ENCODE measurements at places on chromosomes 12 and 14. TPM values are rescaled to one million over a fixed set of nuclear protein-coding genes. Genes with fewer than 3 reads are reported as not detected.

DNA sequence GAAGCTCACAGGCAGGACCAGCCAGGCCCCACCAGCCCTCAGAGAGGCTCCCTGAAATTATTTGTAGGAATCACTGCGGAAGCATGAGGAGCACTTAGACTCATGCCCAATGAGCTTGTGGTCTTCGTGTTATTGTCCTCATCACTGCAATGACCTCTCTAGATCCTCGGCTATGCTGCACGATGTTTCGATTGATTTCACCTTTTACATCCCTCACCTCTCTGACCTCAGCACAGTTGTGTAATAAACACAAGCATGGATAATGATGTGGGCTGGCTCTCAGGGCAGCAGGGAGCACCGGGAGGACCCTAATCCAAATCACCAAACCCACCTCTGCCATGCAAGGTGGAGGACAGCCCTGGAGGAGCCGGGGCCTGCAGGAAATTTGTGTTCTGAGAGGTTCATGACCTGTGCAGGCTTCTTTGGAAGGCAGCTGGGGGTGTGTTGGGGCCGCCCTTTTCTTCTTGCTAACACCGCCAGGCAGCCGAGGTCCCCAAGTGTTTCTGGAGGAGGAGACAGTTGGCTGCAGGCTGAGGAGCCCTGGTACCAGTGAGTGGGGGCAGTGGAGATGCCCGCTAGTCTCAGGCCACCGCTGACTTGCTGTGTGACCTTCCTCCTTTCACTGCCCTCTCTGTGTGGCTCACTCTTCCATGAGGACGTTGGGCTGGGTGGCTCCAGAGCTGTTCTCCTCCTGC, 29.5 kb upstream of the EML1 start:
- no peak for DNase-seq

The TNFAIP2 gene
- 10.5 TPM for total RNA-seq

- no peak for DNase-seq
Observed at GRCh38 chr12:128033473-128033872, 233.5 kb upstream of the TMEM132C start.

The CD9 gene
- 589 TPM for total RNA-seq

DNA sequence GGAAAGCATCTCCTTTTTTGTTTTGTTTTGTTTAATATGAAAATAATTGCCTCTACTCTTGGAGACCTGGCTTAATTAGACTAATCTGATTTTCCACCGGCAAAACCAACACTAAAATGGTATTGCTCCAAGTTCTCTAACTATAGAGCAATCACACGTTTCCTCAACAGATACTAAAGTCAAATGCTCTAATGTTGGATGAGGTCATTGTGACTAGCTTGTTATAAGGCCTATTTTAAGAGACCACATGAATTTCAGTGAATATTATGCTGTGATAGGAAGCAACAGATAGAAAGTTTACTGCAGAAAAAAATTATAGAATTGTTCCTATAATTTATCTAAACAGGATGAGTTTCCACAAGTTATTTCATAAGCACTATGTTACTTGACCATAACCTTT, 3.3 kb upstream of the CCDC196 start:
- no peak for DNase-seq

DNA sequence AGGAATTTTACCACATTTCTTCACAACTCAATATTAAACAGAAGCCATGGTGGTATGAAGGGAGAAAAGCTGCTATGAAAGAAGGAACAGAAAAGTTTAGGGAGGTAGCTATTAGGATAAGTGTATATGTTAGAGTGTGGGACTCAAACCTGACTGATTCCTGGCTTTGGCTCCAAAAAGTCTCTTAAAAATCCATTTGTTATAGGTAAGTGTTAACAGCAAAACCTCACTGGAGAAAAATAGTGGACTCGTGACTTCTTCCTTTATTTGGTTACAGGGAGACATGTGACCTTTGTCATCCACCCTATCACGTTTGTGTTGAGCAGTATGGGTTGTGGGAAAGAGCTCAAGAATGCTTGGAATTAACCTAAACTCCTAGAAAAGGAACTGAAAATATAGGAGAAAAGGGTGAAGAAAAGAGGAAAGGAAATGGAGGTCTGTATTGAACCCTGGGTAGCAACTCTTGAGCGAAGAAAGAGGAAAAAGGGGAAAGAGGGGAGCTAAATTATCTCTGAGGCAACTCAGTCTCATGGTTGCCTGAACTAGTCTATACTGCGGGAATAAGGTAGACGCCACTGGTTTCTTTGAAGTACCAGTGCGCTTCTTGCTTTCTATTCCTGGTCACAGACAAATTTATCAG, 3.6 kb upstream of the EID3 start:
- no peak for DNase-seq

DNA sequence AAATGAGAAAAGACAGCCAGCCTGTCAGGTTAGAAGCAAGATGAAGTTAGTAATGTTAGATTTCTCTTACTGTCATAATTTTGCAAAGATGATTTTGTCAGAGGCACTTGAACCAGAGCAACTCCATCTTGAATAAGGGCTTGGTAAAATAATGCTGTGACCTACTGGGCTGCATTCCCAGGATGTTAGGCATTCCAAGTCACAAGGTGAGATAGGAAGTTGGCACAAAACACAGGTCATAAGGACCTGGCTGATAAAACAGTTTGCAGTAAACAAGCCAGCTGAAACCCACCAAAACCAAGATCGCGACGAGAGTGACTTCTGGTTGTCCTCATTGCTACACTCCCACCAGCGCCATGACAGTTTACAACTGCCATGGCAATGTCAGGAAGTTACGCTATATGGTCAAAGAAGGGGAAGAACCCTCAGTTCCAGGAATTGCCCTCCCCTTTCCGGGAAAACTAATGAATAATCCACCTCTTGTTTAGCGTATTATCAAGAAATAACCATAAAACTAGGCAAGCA, 1313.5 kb upstream of the TMEM132C start:
- no peak for DNase-seq

The MAP3K9 gene
- total RNA-seq: 10.6 TPM

GRCh38 chr12:104835317-104835716, 122.8 kb downstream of the SLC41A2 start:
- DNase-seq: no peak

The SLC6A12 gene
- 0.16 TPM for total RNA-seq

The SIX4 gene
- 0.15 TPM for total RNA-seq

DNA sequence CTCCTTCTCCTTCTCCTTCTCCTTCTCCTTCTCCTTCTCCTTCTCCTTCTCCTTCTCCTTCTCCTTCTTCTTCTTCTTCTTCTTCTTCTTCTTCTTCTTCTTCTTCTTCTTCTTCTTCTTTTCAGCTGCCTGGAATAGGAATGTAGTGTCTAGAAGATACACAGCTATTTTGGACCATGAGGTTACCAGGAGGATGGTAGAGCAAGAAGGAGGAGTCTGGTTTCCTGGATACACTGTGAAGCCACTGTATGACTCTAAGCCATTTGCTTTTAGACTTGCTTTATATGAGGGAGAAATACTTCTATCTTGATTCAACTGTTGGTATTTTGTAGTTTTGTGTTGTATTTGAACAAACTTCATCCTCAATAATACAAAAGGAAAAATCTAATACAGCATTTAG, 3.0 kb upstream of the MYBPC1 start:
- DNase-seq: no peak

- no peak for DNase-seq
Observed at GRCh38 chr14:59328454-59328853, 136.7 kb downstream of the GPR135 start.

GRCh38 chr14:76781648-76782051, 20.4 kb downstream of the VASH1 start:
- no peak for DNase-seq

The POTEG gene
- not detected for total RNA-seq

- no peak for DNase-seq
Observed at GRCh38 chr14:67480011-67480410, 8.5 kb downstream of the TMEM229B start.

The LHX5 gene
- total RNA-seq: not detected

The TAMALIN gene
- 5.0 TPM for total RNA-seq

The ITGB7 gene
- 5.3 TPM for total RNA-seq

The BATF gene
- 0.77 TPM for total RNA-seq

The CCDC197 gene
- total RNA-seq: not detected

The TMEM121 gene
- 0.82 TPM for total RNA-seq

The DCP1B gene
- total RNA-seq: 10.8 TPM

DNA sequence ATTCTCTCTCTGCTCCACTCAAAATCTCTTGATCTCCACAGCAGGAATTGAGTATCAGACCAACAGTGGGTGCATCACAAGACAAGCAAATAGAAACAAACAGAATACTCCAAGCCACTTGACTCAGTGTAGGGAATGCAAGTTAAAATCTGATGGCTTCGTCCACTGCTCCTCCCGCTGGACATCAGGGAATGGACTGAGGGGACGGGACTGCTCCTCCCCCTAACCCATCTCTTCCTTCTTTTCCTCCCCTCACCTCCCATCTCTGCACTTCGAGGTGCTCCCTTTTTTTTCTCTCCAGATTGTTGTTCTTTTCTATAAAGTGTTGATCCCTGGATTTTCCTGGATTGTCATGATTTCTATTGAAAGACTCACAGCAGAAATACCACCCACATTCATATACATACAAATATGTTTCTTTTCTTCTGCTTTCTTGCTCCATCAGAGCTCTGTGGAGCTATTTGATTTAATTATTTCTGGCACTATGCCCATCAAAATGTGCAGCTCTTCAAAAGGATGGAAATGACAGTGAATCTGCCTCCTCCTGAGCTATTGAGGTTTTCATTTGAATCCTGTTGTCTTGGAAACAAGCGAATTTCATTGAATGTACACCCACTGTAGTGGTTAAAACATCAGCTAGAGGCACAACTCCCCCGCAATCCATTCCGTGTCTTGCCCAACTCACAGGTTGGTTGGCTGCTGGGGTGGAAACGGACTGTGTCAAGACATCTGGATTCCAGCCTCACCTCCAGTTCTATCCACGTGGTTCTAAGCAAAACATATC, 199.7 kb downstream of the SPTSSA start:
- no peak for DNase-seq

The NEUROD4 gene
- not detected for total RNA-seq

GRCh38 chr12:109820816-109821381, 12.3 kb downstream of the TRPV4 start:
- DNase-seq: no peak

DNA sequence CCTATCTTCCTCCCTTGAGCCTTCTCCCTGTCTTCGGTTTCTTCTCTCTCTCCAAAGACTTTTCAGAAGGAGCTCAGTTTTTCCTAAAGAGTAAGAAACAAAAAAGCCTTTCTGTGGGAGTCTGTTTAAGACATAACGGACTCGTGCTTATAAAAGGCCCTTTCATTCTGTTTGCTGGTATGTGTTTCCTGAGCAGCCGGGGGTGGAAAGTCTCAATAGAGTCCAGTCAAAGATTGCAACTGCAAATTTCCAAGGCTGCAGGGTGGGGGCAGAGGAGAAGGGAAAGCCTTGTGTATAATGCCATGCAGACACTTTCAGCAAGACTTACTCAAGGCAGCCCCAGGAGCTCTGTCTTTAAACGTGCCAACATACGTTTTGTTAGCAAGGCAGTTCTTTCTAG, 62.2 kb downstream of the GNG2 start:
- no peak for DNase-seq

GRCh38 chr12:54306925-54307741, 6.3 kb upstream of the NFE2 start:
- peak; percentile 98 for DNase-seq

The ATF7 gene
- total RNA-seq: 38.5 TPM

The NAV3 gene
- 0.72 TPM for total RNA-seq

The PLCZ1 gene
- total RNA-seq: not detected

The RERG gene
- total RNA-seq: 5.3 TPM

DNA sequence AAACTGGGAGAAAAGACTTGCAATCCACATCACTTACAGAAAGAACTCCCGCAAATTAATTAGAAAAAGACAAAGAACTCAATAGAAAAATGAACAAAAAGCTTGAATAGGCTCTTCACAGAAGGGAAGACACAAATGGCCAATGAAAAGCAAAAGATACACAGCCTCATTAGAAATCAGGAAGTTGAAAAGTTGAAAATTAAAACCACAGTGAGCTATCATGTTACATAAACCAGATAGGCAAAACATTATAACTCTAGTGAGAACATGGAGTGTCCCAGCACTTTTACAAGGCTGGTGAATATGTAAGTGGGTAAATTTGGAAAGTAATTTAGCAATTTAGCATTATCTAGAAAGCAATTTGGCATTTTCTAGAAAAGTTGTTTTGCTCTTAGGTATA, 158.4 kb upstream of the RASSF8 start:
- DNase-seq: no peak

DNA sequence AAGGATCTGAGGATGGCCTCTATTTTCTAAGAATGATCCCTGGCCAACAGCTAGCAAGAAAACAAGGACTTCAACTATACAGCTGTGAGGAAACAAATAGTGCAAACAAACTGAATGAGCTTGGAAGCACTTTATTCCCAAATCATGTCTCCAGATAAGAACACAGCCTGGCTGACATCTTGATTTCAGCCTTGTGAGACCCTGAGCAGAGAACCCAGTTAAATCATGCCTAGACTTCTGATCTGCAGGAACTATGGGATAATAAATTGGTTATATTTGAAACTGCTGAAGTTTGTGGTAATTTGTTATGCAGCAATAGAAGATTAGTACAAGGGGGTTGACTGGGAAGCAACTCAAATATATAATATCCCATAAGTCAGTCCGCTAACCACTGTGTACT, 183.9 kb upstream of the BMP4 start:
- DNase-seq: no peak

The RNF212B gene
- not detected for total RNA-seq

DNA sequence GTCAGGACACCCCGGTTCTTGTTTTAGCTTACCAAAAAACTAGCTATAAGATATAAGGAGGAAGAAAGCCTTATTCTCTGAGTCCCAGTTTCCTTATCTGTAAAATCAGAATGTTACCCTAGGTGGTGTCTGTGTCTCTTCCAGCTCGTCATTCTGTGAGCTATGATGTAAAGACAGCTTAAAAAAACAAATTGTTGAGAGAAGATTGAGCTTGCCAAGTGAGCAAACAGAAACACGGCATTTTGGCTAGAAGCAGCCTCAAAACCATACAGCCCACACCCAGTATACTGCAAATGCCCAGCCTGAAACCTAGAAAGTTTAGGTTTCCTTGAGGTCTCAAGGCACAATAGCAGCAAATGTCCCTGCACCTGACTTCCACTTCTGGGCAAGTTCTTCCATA, 151.4 kb downstream of the SSPN start:
- no peak for DNase-seq

GRCh38 chr14:69059658-69060623, 80.8 kb upstream of the ACTN1 start:
- no peak for DNase-seq

- no peak for DNase-seq
Observed at GRCh38 chr12:30999011-30999410, 72.5 kb downstream of the TSPAN11 start.

GRCh38 chr14:42715316-42715715, 1108.6 kb downstream of the LRFN5 start:
- no peak for DNase-seq
